H54 (cell line): ENCODE measurements at places on chromosomes 1 and 21.

GRCh38 chr1:215923129-215923824 lies 356.2 kb downstream of the KCTD3 start:
- no peak for DNase-seq

DNA sequence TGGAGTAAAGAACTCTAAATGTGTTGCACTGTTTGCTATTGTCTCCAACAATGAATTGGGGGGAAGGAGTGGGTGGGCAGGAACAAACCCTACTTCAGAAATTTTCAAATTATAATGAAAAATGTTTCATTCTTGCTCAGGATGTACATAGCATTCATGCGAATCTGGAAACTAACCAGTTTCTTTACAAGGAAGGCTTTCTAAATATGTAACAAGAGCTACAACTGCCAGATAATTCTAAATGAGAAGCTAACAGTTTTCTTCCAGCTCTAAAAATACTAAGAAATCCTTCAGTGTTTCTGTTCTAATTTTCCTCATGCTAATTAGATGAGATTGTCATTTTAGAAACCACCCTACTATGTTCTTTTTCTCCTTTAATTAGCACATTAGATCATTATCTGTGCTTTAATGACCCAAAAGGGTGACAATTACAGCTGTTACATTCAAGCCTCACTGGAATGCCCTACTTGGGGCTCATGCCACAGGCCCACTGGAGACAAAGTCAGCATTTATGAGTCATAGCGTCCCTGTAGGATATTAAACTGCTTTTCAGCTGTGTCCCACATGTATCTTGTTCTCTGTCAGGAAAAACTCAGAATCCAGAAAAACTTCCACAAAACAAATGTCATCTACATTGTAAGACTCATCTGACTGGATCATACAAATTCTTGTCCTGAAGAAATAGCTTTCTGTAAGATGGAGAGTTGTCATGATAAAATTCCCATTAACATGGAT lies 804.6 kb upstream of the CXADR start:
- DNase-seq, result no peak

- DNase-seq, result no peak
These were observed 54.6 kb downstream of the SLC35F3 start for GRCh38 chr1:233959102-233959501.

- DNase-seq, result no peak
These were observed 284.6 kb upstream of the DPYD start for GRCh38 chr1:98205291-98206017.

- DNase-seq, result no peak
These were observed 84.7 kb downstream of the LRRC8D start for GRCh38 chr1:89905395-89906058.

- no peak for DNase-seq
These were observed 104.1 kb downstream of the DISP1 start for GRCh38 chr1:222918801-222919477.

DNA sequence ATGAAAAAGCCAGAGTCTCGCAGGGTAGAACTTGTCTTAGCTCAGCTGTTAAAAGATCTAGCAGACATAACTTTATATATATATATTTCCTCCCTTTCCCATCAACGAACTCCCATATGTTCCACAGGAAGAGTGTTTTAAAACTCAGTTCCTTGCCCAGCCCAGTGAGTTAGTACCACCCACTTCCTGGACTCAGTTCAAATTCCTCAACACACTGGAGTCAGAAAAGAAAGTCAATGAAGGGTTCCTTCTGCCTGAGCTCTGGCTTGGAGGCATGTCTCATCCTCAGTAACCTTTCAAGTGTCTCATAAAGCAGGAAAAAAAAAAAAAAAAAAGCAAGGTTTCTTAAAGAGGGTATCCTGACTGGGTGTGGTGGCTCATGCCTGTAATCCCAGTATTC lies 15.6 kb downstream of the TPM3 start:
- no peak for DNase-seq
